ENCODE measurements at places on chromosomes 12 and 14.

DNA sequence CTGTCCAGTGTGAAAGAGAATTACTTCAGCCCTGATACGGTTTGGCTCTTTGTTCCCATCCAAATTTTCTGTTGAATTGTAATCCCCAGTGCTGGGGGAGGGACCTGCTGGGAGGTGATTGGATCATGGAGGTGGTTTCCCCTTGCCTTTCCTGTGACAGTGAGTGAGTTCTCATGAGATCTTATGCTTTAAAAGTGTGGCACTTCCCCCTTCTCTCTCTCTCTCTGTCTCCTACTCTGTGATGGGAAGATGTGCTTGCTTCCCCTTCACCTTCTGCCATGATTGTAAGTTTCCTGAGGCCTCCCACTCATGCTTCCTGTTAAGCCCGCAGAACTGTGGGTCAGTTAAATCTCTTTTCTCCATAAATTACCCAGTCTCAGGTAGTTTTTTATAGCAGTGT lies 5.5 kb upstream of the SLC15A5 start:
- no peak for DNase-seq

DNA sequence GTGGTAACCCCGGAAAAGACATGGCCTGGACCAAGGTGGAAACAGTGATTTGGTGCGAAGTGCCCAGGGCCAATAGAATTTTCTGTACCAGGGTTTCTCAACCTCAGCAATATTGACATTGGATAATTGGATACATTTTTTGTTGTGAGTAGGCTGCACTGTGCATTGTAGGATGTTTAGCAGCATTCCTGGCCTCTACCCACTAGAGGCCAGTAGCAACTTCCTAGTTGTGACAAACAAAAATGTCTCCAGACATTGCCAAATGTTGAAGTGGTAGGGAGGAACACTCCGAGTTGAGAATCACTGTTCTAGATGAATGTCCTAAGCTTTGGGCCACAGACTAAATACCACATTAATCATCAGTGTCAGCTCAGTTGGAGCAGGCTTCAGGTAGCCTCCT lies 6.2 kb upstream of the CGRRF1 start:
- DNase-seq: no peak

DNA sequence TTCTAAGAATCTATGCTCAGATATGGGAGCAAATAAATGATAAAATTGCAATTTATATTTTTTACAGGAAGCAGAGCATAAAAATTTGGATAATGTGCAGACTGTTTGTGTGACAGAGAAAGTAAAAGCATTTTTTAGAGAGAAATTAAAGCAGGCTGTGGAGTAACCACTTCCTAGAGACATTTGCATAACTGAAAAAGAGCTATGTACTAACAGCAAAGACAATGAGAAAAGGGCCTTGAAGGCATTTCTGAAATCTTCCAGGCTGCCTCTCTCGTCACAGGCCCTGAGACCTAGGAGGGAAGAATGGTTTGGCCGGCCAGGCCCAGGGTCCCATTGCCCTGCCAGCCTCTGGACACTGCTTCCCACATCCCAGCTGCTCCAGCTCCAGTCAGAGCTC lies 247.2 kb downstream of the ALX1 start:
- DNase-seq: no peak

DNA sequence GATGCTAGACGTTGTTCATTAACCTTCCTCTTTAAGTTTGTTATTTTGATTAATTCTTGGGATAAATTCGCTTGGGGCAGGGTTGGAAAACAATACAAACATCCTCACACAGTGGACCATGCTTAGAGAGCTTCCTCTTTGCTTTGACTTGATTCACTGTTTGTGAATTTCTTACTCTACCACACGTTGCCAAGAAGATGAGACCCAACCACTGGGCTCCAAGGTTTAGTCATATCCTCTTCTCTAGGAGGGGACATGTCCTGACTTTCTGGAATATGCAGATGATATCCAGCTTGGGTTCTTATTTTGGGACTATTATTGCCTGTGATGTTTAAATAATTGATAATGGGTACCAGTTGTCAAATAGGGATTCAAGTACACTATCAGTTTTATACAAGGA lies 428.2 kb downstream of the ATP23 start:
- DNase-seq: no peak

DNA sequence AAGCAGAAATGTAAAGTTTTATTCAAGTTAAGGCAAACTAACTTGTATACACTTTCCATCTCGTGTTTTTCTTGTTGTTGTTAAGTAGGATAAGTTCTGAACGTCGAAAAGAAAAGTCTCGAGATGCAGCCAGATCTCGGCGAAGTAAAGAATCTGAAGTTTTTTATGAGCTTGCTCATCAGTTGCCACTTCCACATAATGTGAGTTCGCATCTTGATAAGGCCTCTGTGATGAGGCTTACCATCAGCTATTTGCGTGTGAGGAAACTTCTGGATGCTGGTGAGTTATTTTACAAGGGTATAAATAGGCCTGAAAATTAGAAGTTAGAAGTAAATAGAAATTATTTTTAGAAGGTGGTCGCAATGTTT lies 25.0 kb downstream of the HIF1A start:
- DNase-seq: no peak

- DNase-seq: no peak
Observed at GRCh38 chr12:113846883-113847755, 119.0 kb downstream of the RBM19 start.

Data from stimulated activated naive B cell treated with anti-CD40 and anti-IgM and Interleukin-4, amounts not matched to agents 10 μg/mL and 1 μg/mL and 100 μg/mL, for 72 hours (primary cell).